ENCODE measurements at places on chromosomes 4 and X.

DNA sequence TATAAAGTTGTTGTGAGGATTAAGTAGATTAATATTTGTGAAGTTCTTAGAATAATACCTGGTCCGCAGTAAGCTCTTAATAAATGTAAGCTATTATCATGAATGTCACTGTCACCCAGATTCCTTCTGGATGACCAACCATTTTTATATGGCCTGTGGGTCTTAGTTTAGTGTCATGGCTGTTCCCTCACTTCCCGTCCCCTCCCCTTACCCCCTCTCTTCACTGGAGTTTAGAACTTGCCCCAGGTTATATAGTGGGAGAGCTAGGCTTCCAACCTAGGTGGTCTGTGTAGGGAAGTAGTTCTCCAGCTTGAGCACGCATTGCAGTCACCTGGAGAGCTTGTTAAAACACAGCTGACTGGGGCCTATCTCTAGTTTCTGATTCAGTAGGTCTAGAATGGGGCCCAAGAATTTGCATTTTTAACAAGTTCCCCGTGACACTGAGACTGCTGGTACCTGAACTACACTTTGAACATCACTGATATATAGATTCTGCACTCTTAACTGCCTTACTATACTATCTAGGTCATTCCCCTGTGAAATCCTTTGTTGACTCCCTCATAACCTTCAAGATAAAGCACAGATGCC, 66.9 kb upstream of the PLAC1 start:
- no peak for DNase-seq

GRCh38 chr4:51835855-51836254, 7.1 kb upstream of the DCUN1D4 start:
- no peak for DNase-seq

GRCh38 chr4:55399581-55399980, 3.8 kb downstream of the TMEM165 start:
- no peak for DNase-seq

DNA sequence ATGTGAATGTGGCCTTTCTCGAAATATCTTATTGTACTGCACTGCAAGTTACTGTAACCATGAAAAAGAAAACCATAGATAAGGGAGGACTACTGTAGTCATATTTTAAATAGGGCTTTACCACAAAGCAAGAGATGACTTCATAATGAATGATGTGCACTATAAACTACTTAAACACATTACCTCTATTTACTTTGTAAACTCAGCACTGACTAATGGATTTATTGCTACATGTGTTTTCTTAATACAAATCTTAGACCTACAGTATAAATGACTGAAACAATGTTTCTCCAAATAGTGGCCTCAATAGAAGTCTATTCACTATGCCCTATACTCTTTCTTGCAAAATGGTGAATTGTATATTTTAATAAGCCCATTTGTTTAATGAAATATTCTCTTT, 61.1 kb downstream of the HDX start:
- DNase-seq = no peak

- DNase-seq = no peak
Measured at GRCh38 chrX:153516073-153516472, 1.4 kb upstream of the ATP2B3 start.

DNA sequence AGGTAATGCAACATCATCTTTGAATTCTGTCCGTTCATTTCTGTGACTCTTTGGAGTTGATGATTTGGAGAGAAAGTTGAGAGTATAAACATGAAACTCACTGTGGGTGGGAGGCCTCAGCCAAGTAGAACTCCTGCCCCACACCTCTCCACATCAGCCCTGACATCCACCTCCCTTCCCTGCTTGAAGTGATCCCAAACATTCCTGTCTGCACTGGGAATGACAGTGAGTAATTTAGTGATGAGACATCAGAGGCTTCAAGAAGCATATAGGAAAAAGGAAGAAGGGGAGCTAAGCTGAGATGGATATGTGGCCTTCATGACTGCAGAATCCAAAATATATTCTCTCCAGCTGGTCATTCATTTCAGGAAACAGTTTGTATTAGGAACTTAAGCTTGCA, 151.8 kb downstream of the SPATA18 start:
- no peak for DNase-seq

DNA sequence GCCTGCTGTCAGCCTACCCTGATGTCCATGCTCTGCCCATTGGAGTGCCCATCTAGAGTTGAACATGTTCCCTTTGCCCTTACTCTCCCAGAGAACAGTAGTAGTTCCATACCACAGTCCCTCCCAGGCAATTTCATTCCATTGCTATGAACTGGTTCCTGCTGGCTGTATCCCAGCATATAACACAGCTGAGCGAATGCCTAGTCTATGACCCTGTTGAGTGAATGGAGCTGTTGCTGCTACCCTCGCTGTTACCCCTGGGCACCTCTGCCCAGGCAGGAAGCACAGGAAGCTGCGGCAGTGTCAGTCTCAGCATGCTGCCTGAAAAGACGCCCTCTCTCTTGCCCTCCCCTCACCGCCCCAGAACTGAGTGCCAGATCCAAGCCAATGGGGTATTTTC, 73.3 kb downstream of the SOX3 start:
- DNase-seq = no peak

- no peak for DNase-seq
Measured at GRCh38 chr4:145490361-145490760, 8.7 kb downstream of the SMAD1 start.

GRCh38 chr4:65669111-65670019, 924 bp downstream of the EPHA5 start:
- peak; percentile 54 for DNase-seq

- DNase-seq = no peak
Measured at GRCh38 chrX:48802905-48803200, 986 bp downstream of the HDAC6 start.

DNA sequence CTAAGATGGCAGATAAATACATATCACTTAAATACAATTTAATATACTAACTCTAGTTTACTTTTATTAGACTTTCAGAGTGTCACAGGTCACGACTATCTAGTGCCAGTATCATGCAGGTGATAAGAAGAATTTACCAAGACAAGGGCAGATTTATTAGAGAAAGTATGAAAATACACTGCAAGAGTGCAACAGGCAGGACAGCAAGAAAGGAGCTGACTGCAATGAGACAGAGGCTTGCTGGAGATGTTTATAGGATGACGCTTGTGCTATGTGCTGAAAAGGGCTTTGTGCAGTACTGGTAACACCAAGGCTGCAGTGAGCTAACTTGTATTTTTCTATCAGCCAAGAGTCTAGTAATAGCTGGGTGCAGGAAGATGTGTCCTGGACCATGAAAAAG, 96.7 kb upstream of the QRFPR start:
- no peak for DNase-seq
